IMR-90 (cell line): ENCODE measurements at places on chromosomes 16 and 17.

- no peaks in the 10 kb centered on the region for H3K27me3 ChIP-seq
- peak overlapping the region; percentile 55 for H3K4me3 ChIP-seq
- peaks cover 13% of the 10 kb centered on the region for H3K36me3 ChIP-seq
- peak overlapping the region; percentile 58 for H3K27ac ChIP-seq
- no peak for DNase-seq
- H3K4me1 ChIP-seq = peaks cover 11% of the 10 kb centered on the region
Measured at GRCh38 chr17:75854881-75855309, 240 bp downstream of the WBP2 start.

DNA sequence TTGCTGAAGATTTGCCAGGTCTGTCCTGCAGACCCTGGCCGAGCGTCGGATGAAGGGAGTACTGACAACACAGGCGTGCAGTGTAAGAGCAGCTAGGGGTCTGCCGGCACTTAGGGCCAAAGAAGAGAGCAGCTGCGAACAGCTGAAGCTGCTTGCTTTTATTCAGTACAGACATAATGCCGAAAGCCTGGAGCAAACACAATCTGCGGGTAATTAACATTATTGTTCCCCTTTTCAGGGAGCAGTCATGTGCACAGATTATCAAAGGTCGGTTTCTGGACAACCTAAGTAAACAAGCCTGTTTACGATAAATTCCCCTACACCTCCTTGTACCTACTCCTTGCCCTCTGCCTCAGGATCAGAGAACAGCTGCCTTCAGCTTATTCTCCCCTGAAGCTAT, 12.0 kb upstream of the KRT23 start:
- no peak overlapping the region for H3K27ac ChIP-seq
- peaks cover 8% of the 10 kb centered on the region for H3K4me1 ChIP-seq
- H3K27me3 ChIP-seq = no peaks in the 10 kb centered on the region
- no peak for DNase-seq

DNA sequence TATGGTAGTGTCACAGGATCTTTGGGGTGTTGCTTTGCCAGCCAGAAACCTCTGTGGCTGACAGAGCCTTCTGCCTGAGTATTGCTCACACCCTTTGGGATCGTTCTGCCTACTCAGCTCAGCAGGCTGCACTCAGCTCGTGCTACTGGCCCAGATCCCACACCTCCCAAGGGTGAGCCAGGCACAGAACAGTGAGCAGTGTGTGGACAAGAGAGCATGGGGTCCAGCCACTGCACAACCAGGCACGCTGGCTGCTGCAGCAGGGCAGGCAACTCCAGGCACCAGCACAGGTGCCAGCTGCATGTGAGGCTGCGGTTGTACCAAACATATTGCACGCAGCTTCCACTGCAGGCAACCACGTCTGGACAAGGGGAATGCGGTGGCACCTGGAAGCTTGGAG, 84.9 kb downstream of the CYB561 start:
- H3K36me3 ChIP-seq = peaks cover 12% of the 10 kb centered on the region
- no peak for DNase-seq
- H3K27ac ChIP-seq = no peak overlapping the region
- no peaks in the 10 kb centered on the region for H3K27me3 ChIP-seq

GRCh38 chr17:72064606-72065193, 56.1 kb upstream of the SOX9 start:
- no peak overlapping the region for H3K4me3 ChIP-seq
- DNase-seq = no peak
- no peaks in the 10 kb centered on the region for H3K4me1 ChIP-seq
- H3K27ac ChIP-seq = no peak overlapping the region

- DNase-seq = peak; percentile 19
- H3K27me3 ChIP-seq = no peaks in the 10 kb centered on the region
Measured at GRCh38 chr17:50944054-50944901, 78.1 kb upstream of the TOB1 start.

DNA sequence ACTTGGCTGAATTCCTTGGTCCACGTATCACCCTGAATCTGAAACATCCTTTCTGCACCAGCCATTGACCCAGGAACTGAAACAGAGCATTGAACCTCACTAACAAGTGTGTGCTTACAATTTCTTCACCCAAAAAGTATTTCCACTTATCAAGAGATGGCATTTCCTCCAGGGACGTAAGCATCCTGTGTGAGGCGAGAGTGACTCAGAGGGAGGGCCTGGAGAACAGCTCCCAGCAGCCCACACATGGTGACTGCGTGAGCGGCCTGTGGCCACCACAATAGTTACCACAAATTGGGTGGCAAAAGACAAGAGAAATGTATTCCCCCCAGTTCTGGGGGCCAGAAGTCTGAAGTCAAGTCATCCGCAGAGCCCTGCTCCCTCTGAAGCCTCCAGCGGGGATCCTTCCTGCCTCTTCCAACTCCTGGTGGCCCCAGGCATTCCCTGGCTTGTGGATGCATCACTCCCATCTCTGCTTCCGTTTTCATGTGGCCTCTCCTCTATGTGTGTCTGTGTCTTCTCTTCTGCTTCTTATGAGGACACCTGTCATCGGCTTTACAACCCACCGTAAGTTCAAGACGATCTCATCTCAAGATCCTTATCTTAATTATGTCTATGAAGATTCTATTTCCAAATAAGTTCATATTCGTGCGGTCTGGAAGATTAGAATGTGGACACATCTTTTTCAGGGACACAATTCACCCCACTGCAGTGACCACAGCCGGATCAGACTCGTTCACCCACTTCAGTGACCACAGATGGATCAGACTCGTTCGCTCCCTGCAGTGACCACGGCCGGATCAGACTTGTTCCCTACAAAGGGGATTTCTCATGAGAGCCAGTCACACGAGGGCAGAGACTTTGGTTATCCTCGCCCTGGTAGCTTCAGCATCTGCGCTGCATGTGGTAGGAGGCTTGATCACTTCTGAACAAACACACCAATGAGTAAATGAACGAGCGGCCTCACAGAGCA, 122.6 kb upstream of the FOXF1 start:
- peaks cover 37% of the 10 kb centered on the region for H3K4me1 ChIP-seq
- peak overlapping the region; percentile 85 for H3K27ac ChIP-seq
- H3K36me3 ChIP-seq = no peaks in the 10 kb centered on the region
- no peaks in the 10 kb centered on the region for H3K27me3 ChIP-seq
- H3K4me3 ChIP-seq = no peak overlapping the region

DNA sequence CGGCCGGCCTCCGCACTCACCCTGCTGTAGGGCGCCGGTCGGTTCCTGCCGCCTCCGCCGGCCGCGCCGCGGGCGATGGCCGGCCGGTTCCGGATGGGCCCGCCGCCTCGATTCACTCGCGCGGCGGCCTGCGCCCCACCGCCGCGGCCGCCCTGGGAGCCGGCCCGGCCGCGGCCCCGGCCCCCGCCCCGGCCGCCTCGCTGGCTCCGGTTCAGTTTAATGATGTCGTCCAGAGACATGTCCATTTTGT, 158 bp downstream of the ALYREF start:
- H3K4me3 ChIP-seq = peak overlapping the region; percentile 97
- no peaks in the 10 kb centered on the region for H3K27me3 ChIP-seq
- H3K27ac ChIP-seq = peak overlapping the region; percentile 75; the same call in 1 of the 2 replicates
- peaks cover 4% of the 10 kb centered on the region; the same call in 1 of the 2 replicates for H3K4me1 ChIP-seq

DNA sequence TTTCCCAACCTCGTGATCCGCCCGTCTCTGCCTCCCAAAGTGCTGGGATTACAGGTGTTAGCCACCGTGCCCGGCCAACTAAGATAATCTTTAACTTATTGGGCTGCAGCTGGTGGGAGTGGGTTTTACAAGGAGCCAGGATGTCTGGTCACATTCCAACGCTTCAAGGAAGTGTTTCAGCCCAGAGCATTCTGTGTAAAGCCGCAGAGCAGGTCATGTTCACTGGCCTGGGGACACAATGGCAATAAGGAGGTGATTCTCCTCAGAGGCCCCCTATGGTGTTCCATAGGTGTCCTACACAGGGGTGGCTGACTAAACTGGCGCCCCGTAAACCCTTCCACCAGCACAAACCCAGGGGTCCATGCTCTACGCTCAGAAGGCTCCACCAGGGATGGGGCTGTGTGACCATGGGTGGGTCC, 1.2 kb downstream of the QPRT start:
- no peak for DNase-seq
- no peaks in the 10 kb centered on the region for H3K27me3 ChIP-seq
- peaks cover 2% of the 10 kb centered on the region; the same call in 1 of the 2 replicates for H3K36me3 ChIP-seq
- no peak overlapping the region for H3K4me3 ChIP-seq

GRCh38 chr17:81309140-81309858, 14.2 kb upstream of the SLC38A10 start:
- peak; percentile 51 for DNase-seq
- peaks cover 6% of the 10 kb centered on the region; the same call in 1 of the 2 replicates for H3K4me1 ChIP-seq
- no peak overlapping the region for H3K27ac ChIP-seq
- H3K36me3 ChIP-seq = no peaks in the 10 kb centered on the region

- no peaks in the 10 kb centered on the region for H3K4me1 ChIP-seq
- no peaks in the 10 kb centered on the region for H3K36me3 ChIP-seq
- no peak for DNase-seq
- no peak overlapping the region for H3K4me3 ChIP-seq
Measured at GRCh38 chr16:7419441-7419840, 86.8 kb downstream of the RBFOX1 start.

DNA sequence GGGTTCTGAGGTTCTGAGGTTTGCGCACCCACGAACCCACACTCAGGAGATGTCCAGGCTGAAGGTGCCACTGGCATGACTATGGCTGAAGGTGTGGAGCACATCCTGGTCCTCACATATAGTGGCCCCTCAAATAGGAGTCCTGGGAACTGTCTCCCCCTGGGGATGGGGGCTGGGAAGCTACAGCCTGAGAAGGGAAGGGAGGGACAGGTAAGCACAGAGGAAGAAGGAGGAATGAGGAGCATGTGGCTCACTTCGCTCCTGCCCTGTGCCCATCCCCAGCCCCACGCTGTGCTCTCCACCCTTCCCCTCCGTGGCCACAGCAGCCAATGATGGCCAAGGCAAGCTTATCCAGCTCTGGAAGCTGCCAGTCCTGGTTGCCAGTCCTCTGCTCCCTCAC, 123.9 kb upstream of the LHX1 start:
- peaks cover 70% of the 10 kb centered on the region for H3K27me3 ChIP-seq
- no peak overlapping the region for H3K4me3 ChIP-seq
- no peaks in the 10 kb centered on the region for H3K36me3 ChIP-seq

DNA sequence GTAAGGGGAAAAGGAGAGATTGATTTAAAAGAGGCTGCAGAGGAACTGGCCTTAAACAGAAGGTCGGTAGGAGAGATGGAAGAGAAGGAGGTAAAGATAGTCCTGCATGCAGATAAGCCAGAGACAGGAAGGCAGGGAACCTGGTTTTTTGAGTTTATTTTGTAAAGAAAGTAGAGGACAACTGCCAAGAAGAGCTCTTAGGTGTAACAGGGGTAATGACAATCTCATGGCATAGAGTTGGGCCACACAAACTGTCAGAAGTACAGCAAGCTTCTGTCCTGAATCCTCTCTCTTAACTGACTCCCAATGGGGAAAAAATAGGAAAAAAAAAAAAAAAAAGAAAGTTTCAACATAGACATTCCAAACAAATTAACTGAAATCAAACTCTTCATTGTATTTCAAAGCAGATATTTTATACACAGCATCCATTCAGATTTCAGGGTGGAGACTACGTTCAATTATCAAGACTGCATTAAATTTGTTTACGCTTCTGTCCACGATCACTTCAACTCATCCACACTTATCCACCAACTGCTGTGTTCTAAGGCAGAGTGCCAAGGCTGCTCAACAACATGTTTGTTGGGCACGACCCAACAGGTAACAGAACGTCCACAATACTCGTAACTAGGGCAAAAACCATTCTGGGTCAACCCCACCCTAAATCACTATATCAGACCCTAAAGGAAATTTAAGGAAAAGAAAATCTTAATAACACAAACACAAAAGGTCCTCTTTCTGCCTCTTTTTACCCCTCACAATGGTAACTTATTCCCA, 34.9 kb downstream of the USP31 start:
- no peaks in the 10 kb centered on the region for H3K4me1 ChIP-seq
- no peaks in the 10 kb centered on the region for H3K27me3 ChIP-seq
- H3K4me3 ChIP-seq = no peak overlapping the region
- DNase-seq = no peak
- H3K36me3 ChIP-seq = no peaks in the 10 kb centered on the region

- no peaks in the 10 kb centered on the region for H3K27me3 ChIP-seq
- no peak for DNase-seq
- no peak overlapping the region for H3K4me3 ChIP-seq
- H3K4me1 ChIP-seq = no peaks in the 10 kb centered on the region
Measured at GRCh38 chr17:68029512-68030215, 5.9 kb upstream of the KPNA2 start.

- H3K4me3 ChIP-seq = no peak overlapping the region
- no peak overlapping the region for H3K27ac ChIP-seq
- no peaks in the 10 kb centered on the region; the same call in 1 of the 2 replicates for H3K27me3 ChIP-seq
- H3K4me1 ChIP-seq = no peaks in the 10 kb centered on the region
- H3K36me3 ChIP-seq = no peaks in the 10 kb centered on the region
Measured at GRCh38 chr17:10278218-10278617, 79.8 kb upstream of the GAS7 start.

GRCh38 chr17:31405890-31406371, 14.5 kb downstream of the RAB11FIP4 start:
- no peak for DNase-seq
- no peak overlapping the region for H3K4me3 ChIP-seq
- H3K27me3 ChIP-seq = peaks cover 40% of the 10 kb centered on the region
- no peaks in the 10 kb centered on the region for H3K36me3 ChIP-seq

DNA sequence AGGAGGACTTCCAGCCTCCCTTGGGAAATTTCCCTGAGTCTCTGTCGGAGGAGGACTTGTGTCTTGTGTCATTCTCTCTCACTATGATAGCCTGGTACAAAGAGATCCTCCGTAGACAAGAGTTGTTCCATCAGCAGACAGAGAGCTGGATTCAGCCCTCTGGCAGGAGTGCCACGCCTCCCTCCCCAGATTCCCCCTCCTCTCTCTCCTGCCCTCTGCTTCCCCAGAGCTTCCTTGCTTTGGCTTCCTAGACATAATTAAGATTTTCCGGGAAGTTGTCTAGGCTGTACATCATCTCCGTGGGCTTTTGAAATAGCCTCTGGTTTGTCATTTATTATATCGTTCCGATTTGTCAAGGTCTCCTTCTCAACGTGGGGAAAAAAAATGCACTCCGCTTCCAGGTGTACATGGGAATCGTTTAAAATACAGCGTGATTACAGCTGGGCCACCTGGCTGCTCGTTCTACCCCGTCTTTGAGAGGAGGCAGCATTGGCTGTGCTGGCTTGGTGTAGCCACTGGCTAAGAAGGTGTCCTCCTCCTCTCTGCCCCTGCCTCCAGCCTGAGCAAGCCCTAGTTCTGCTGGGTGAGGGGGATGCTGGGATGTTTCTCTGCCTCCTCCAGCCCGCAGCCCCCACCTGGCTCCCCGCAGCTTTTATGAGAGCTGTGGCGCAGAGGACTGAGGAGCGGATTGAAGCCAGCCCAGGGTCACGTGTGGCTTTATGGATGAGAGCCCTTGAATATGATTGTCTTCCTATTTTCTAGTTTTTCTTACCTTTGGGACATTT, 282.5 kb downstream of the SNX29 start:
- no peaks in the 10 kb centered on the region for H3K36me3 ChIP-seq
- H3K4me1 ChIP-seq = peaks cover 11% of the 10 kb centered on the region
- no peak for DNase-seq
- H3K27me3 ChIP-seq = no peaks in the 10 kb centered on the region
- no peak overlapping the region for H3K27ac ChIP-seq

GRCh38 chr17:77214743-77215142, 74.0 kb downstream of the SEC14L1 start:
- no peaks in the 10 kb centered on the region for H3K4me1 ChIP-seq
- DNase-seq = peak; percentile 31
- no peaks in the 10 kb centered on the region for H3K27me3 ChIP-seq
- peaks cover 69% of the 10 kb centered on the region for H3K36me3 ChIP-seq
